Breast epithelium (tissue), 4 donors: ENCODE measurements at places on chromosomes 3 and 15. TPM values are rescaled to one million over a fixed set of nuclear protein-coding genes. Genes with fewer than 3 reads are reported as not detected.

- DNase-seq, result no peak
These were observed 17.4 kb downstream of the CCDC12 start for GRCh38 chr3:46959161-46959511.

GRCh38 chr15:70508561-70509281, 254.6 kb downstream of the UACA start:
- no peak for DNase-seq

DNA sequence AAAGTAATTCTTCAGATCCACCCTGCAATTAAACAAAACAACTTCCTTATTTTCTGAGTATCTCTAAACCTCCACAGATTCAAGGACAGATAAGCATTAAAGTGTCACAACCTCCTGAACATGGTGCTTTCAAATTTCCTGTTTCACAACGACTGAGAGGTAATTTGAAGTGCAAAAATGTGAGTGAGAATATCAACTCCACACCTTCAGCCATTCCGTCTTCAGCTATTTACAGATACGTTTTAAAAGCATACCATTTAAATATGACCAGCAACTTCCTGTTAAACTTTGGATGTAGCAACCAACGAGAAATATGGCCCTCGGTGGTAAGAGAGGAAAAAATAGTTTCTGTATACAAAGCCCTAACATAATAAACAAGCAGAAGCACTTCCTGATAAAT, 32.1 kb upstream of the PCSK6 start:
- no peak for DNase-seq

The HESX1 gene
- 0.66 TPM for total RNA-seq

DNA sequence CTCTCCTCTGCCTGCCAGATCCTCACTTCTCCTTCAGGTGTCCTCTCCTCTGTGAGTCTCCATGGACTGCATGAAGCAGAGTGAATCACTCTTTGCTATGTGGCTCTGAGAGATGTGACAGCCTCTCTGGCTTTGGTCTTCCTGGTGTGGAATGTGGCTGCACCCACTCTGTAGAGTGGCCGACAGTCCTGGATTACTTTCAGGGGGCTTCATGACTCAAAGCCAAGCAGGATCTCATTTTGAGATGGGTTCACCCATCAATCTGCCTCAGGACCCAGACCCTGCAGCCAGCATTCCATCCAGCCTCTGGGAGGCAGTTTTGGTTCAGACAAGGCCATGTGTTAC, 221.9 kb upstream of the LYSMD4 start:
- DNase-seq, result peak; percentile 28

DNA sequence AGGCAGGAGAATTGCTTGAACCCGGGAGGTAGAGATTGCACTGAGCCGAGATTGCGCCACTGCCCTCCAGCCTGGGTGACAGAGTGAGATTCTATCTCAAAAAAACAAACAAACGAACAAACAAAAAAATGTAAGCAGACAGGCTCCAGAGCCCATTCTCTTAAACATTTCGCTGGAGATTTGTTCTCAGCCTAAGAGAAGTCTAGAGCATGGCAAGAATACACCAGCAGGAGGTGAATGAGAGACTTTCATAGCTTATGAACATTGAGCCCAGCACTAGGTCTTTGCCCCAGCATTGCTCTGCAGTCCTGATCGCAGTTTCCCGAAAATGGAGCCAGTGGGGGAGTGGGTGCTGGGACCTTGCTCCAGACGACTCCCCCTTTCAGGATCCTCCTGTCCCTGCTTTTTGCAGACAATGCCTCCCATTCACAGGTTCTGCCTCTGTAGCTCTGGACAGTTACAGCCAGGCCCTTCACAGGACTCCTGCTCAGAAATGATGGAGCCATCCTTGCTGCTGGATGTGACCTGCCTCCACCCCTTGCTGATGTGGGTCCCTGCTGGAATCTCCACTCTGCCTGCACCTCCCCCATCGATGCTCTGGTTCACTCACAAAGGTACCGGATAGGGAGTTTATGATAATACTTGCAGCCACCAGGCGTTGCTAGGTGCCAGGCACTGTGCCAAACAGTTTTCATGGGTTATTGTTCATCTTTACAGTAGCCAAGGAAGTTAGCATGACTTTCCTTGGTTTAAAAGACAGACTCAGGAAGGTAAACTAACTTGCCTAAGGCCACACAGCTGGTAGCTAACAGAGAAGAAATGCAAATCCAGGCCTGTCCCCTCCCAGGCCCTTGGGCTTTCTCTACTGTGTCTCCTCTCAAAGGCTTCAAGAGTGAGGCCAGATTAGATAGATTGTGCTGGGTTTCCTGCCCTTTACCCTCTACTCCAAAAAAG, 329.7 kb upstream of the TLE3 start:
- DNase-seq, result peak; percentile 33

DNA sequence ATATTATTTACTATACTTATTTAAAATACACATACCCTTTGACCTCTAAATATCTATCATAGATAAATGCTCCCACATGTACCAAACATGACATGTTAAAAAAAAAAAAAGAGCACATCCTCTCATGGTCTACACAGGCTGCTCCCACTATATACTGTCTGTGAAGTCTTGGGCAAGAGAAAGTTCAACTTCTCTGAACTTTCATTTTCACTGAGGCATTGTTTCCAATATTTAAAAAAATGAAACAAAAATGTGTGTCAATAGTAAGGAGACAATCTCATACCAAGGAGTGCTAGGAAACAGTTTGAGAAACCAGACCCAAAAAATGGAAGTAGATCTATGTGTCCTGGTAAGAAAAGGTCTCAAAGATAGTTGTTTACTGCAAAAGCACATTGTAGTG, 29.3 kb downstream of the SLC4A7 start:
- DNase-seq, result no peak

- no peak for DNase-seq
These were observed 257.1 kb upstream of the ROPN1 start for GRCh38 chr3:124249038-124249437.

GRCh38 chr15:85495096-85495495, 114.7 kb downstream of the AKAP13 start:
- DNase-seq, result no peak

DNA sequence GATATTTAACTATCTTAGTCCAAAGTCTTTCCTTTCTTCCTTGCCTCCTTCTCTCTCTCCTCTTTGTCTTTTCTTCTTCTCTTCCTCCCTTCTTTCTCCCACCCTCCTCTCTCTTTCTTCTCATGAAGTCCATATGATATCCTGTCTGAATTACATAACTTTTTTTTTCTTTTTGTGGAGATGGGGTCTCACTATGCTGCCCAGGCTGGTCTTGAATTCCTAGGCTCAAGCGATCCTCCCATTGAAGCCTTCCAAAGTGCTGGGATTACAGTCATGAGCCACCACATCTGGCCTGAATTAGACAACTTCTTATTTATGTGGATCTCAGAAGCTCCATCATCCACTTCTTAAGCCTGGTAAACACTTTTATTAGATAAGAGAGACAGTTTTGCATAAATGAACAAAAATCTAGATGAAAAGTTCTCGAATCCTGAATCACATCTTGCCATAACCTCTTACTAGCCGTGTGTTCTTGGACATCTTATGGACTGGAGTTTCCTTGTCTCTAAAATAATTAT, 206.5 kb downstream of the LPP start:
- DNase-seq, result no peak

GRCh38 chr3:7669641-7670040, 808.7 kb downstream of the GRM7 start:
- DNase-seq, result no peak

DNA sequence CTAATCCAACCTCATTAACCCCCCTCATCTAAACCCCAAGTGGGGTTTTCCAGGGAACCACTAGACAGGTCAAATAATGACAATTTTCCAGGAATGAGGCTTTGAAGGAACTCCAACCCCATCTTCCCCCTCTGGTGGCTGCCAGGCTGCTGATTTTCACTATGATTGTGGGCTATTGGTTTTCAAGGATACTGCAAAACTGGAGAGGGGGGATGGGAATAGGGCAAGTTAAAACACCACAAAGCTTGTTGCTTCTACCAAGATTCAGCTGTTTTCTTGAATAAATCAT, 10.4 kb upstream of the ZNF662 start:
- no peak for DNase-seq
